Aorta (tissue), 5 donors: ENCODE measurements at places on chromosomes 11 and 22. TPM values are rescaled to one million over a fixed set of nuclear protein-coding genes. Genes with fewer than 3 reads are reported as not detected.

The ANGPTL5 gene
- 1.3 TPM for total RNA-seq

The TSPAN18 gene
- 44.9 TPM for total RNA-seq

The KCNJ5 gene
- total RNA-seq = 2.0 TPM

The ISX gene
- total RNA-seq = not detected

The ANO1 gene
- 65.6 TPM for total RNA-seq

DNA sequence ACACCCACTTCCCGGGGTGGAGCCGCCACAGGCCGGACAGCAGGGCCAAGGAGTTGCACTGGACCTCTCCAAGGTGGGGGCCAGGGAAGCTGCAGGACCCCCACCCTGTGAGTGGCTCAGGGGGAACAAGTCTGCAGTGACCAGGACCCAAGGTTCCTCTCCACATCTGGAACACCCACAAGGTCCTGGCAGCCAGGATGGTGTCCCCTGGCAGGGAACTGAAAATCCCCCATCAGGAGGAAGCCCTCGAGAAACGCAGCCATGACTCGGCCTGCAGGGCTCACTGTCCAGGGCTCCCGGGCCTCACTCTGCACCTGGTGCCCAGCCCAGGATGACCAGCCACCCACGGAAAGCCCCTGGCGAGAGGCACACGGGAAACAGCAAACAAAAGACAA, 11.5 kb downstream of the RNH1 start:
- no peak for DNase-seq

GRCh38 chr11:803770-804598, 1.0 kb downstream of the PIDD1 start:
- DNase-seq = no peak

DNA sequence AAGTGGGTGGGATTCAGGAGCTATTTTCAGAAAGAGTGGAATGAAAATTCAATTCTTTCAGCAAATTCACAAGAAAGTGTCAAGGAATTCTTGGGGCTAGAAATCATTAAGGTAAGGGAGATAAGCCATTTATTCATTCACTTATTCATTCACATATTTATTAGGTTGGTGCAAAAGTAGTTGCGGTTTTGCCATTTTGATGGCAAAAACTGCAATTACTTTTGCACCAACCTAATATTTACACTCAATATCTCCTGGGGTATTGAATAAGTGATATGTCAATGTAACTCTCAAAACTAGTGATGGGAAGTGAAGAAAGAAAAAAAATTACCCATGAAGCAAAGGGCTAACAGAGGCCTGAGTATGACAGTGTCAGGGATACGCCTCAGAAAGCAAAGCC, at the start of gene OR10W1:
Gene OR10W1 (minus strand): TSS at position 119 of the 400 bp plus-strand sequence. CDS start 402 bp downstream, outside the sequence.
- DNase-seq = no peak

DNA sequence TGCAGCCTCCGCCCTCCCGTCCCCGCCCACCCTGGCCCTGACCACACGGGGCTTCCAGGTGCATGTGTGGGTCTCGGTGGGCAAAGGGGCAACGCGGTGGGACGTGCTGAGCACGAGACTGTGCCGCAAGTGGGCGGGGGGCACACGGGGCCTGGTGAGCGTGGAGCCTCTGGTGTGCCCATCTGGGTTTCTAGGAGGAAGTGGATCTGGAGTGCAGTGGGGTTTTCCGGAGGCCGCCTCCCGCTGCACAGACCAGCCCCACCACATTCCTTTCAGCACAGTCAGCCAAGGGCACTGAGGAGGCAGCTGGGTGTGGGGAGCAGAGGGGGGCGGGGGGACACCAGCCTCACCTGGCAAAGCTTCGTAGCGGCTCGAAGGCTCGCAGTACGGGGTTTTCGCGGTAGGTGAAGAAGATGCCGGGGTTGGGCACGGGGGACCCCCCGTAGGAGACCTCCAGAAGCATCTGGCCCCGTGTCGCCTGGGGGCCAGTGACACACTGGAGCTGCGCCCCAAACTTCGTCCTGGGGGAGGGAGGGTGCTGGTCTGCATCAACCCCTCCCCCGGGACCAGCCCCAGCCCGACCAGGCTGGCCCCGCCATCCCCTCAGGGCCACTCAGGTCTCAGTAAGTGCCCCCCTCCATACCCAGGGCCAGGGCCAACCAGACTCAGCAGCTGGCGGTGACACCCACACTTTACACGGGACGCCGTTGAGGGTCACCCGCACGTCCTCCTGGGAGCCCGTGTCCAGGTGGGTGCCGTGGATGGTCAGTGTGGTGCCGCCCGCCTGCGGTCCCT, 12.4 kb upstream of the MAPK11 start:
- DNase-seq = no peak

DNA sequence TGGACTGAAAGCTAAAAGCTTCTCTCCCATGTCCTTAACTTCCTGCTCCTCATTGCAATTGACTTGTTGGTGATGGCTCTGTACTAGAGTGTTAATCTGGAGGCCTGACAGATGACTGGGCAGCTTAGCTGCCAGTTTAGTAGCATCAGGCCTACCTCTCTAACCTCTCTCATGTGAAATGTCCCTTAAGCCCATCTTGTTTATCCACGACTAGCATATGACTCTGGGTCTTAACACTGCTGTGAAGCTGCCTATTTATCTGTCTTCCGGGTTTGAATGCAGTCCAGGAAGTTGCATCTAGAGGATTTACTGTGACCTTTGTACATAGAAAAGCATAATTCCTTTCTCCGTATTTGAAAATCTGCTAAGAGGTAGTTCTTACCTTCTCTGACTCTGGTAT, 85.3 kb upstream of the HORMAD2 start:
- DNase-seq = no peak

DNA sequence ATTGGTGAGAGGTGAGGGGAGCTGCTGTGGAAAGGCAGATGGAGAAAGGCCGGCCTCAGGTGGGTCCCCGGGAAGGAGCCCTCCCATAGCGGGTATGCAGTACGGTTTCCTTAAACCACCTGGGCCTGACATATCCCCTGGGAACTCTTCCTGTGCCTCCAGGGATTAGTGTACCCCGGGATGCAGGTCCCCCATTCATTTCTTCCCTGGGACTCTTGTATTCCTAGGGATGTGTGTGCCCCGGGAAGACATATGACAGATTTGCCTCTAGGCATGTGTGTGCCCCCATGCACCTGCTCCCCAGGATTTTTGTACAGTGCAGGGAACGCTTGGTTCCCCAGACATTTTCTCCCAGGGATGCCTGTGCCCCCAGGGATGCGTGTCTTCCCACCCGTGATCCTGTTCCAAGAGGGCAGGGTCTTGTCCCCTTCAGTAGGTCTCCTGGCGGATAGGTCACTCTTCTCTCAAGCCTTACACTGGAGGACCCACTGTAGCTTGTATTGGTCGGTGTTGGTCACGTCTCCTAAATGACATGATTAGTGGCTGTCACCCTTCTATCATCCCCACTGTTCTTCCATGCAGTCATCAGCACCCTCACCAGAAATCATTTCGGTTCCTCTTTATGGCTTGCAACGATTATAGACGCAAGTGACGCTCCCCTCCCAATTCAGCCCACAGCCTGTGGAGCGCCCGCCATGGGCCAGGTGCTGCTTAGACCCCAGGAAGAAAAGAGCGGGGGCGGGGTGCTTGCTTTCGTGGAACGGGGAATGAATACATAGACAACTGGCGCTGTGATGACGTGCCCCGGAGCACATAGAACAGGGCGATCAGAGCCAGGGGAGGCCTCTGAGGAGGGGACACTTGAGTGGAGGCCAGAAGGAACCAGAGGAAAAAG, 1.3 kb downstream of the PARVB start:
- peak; percentile 68 for DNase-seq

DNA sequence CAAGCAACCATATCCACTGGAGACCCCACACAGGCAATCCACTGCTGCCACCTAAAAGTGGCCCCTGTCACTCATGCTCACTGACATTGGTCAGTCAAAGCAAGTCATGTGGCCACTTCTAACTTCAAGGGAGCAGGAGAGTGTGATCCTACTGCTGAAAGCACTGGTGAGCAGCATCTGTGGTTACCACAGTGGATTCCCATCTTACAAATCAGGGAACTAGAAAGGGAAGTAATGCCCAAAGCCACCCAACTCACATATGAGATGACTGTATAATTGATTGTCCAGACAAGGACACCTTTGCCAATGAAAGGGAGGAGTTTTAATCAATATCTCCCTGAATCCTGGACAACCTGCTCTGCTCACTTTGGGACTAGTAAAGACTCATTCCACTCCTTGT, 17.7 kb downstream of the RCN1 start:
- DNase-seq = no peak

- no peak for DNase-seq
Observed at GRCh38 chr22:20951151-20951931, 15.7 kb upstream of the AIFM3 start.

- no peak for DNase-seq
Observed at GRCh38 chr11:103947546-103947919, 88.9 kb upstream of the DDI1 start.

- no peak for DNase-seq
Observed at GRCh38 chr11:72001834-72002591, 3.3 kb downstream of the IL18BP start.

- DNase-seq = no peak
Observed at GRCh38 chr11:113446112-113446511, 29.1 kb downstream of the DRD2 start.
